Progenitor cell of endocrine pancreas (in vitro differentiated cells): ENCODE measurements at places on chromosomes 3 and 15. TPM values are rescaled to one million over a fixed set of nuclear protein-coding genes. Genes with fewer than 3 reads are reported as not detected.

DNA sequence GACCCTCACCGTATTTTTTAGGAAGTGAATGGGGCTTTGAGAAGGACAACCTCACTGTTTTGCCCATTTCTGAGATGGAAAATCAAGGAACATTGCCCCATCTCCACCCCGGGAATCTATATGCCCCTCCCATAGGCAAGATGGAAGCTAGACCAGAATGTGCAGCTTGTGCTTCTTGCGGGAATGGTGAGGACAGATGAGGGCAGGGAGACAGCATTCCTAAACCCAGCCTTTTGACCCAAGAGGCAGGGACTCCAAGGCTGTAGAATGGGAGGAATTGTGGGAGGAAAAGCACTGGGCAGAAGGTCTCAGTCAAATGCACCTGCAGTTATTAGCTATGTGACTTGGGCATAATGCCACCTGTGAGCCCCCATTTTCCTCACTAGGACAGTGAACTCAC lies 66.9 kb downstream of the SMAD3 start:
- DNase-seq: no peak
- H3K27ac ChIP-seq: no peak overlapping the region
- H3K36me3 ChIP-seq: no peaks in the 10 kb centered on the region
- H3K27me3 ChIP-seq: no peaks in the 10 kb centered on the region
- H3K4me1 ChIP-seq: peaks cover 30% of the 10 kb centered on the region

TEX55 gene
- not detected in 2 replicates for total RNA-seq

DNA sequence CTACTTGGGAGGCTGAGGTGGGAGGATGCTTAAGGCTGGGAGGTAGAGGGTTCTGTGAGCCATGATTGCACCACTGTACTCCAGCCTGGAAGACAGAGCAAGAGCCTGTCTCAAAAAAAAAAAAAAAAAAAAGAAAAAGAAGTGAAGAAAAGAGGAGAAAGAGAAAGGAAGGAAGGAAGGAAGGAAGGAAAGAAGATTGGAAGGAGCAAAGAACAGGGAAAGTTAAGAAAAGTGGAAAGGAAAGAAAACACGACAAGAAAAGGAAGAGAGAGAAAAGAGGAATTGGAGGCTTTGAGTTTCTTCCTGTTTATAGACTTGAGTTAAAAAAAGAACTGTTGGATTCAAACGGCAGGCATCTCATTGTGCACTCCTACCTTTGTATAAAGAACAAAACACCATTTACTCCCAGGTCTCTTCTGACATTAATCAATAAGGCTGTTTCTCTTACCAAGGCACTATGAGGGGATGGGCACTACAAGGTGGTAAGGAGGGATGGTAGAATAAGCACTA lies 73.5 kb downstream of the EDEM1 start:
- no peak for DNase-seq
- no peak overlapping the region for H3K27ac ChIP-seq
- H3K36me3 ChIP-seq: no peaks in the 10 kb centered on the region
- peaks cover 5% of the 10 kb centered on the region for H3K27me3 ChIP-seq
- H3K4me1 ChIP-seq: peaks cover 3% of the 10 kb centered on the region
- no peak overlapping the region for H3K4me3 ChIP-seq

- peak overlapping the region; percentile 67 for H3K27ac ChIP-seq
- H3K4me1 ChIP-seq: peaks cover 3% of the 10 kb centered on the region
- DNase-seq: no peak
- H3K4me3 ChIP-seq: no peak overlapping the region
Measured at GRCh38 chr3:125129512-125129997, 73.8 kb upstream of the HEG1 start.

ARMC8 gene
- total RNA-seq: 57.4 and 71.3 TPM in 2 replicates

DNA sequence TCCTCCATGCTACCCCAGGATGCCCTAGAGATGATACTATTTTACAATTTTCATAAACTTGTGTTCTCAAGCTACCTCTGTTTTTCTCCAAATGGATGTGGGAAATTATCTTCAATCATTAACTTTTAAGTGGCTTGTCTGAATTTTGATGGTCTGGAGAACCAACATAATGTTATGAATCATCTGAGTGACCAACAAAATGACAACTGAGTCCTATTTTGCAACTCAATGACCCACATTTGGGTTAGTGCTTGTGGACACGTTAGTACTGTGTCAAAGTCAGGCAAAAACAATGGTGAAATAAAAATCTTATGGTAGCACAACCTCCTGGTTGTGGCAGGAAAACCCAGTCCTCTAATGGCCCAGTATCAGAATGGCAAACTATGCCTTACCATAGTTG lies 352.4 kb upstream of the ZNF385D start:
- H3K27me3 ChIP-seq: no peaks in the 10 kb centered on the region
- H3K4me1 ChIP-seq: no peaks in the 10 kb centered on the region
- H3K27ac ChIP-seq: no peak overlapping the region
- DNase-seq: no peak
- no peak overlapping the region for H3K4me3 ChIP-seq

- H3K27me3 ChIP-seq: no peaks in the 10 kb centered on the region
- H3K4me1 ChIP-seq: peaks cover 1% of the 10 kb centered on the region
- no peak for DNase-seq
- no peak overlapping the region for H3K4me3 ChIP-seq
- H3K36me3 ChIP-seq: peaks cover 20% of the 10 kb centered on the region
Measured at GRCh38 chr15:59020322-59020721, 32.9 kb downstream of the RNF111 start.

CHRM5 gene
- not detected in 2 replicates for total RNA-seq

- H3K4me1 ChIP-seq: no peaks in the 10 kb centered on the region
- H3K27me3 ChIP-seq: no peaks in the 10 kb centered on the region
- no peak for DNase-seq
- no peaks in the 10 kb centered on the region for H3K36me3 ChIP-seq
Measured at GRCh38 chr15:44697014-44697413, 14.1 kb downstream of the PATL2 start.

SLC12A1 gene
- total RNA-seq: 0.16 TPM in 1 of 2 replicates, not detected in the other
